Cardiac muscle cell (in vitro differentiated cells and primary cell): ENCODE measurements at places on chromosomes 3 and 15. TPM values are rescaled to one million over a fixed set of nuclear protein-coding genes. Genes with fewer than 3 reads are reported as not detected.

GRCh38 chr3:162973428-162973917, 1476.9 kb downstream of the OTOL1 start:
- no peak for DNase-seq

GRCh38 chr15:75947092-75947491, 43.4 kb downstream of the FBXO22 start:
- DNase-seq: no peak

RETNLB gene
- not detected in 2 replicates for total RNA-seq

DNA sequence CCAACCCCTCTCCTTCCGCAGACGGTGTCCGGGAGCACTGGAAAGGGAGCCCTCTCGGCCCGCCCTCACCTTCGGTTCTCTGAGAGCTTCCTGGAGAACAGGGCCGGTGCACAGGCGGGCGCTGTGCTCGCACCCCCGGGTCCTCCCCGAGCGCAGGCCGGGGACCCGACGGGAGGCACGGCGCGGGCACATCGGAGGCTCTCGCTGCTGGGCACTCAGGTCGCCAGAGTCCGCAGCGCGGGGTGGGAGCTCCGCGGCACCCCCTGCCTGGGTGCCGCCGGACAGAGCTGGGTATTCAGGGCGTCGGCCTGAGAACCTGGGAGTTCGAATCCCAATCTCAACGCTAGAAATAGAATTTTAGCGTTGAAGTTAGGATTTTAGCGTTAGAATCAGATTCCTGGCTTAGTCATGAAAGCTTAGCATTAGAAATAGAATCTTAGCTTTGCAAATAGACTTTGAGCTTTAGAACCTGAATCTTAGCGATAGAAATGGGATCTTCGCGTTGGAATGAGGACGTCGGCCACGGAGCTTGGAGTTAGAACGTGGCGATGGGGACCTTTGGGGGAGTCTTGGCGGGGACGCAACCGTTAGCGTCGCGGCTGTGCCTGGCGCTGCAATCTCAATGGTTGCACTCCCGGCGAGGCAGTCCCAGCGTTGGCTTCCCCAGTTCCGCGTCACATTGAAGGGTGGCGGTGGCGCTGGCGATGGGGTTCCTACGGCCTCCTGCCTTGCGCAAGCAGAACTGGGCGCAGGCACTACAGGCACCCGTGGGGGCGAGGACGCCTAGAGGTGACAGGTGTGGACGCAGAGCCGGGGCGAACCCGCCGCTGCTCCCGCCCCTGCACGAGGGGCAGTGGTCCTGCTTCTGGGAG, 549 bp downstream of the TRH start:
- no peak for DNase-seq

DNA sequence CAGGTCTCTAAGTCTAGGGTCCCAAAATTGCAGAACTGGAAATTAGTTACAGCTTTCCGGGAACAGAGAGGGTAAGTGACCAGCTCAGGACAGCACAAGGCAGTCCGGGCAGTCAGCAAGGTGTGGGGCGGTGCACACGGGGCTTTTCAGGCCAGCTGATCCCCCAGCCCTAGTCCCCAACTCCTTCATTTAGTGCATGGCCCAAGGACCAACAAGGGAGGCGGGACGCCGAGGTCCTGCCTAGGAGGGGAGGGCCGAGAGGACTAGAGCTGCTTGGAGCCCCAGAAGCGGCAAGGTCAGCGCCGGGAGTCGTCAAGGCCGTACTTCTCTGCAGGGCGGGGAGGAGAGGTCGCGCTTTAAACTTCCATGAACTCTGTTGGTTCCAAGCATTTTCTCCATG, 2.0 kb upstream of the PDE8A start:
- no peak for DNase-seq

GRCh38 chr15:101452572-101452971, 36.9 kb downstream of the PCSK6 start:
- no peak for DNase-seq

DNA sequence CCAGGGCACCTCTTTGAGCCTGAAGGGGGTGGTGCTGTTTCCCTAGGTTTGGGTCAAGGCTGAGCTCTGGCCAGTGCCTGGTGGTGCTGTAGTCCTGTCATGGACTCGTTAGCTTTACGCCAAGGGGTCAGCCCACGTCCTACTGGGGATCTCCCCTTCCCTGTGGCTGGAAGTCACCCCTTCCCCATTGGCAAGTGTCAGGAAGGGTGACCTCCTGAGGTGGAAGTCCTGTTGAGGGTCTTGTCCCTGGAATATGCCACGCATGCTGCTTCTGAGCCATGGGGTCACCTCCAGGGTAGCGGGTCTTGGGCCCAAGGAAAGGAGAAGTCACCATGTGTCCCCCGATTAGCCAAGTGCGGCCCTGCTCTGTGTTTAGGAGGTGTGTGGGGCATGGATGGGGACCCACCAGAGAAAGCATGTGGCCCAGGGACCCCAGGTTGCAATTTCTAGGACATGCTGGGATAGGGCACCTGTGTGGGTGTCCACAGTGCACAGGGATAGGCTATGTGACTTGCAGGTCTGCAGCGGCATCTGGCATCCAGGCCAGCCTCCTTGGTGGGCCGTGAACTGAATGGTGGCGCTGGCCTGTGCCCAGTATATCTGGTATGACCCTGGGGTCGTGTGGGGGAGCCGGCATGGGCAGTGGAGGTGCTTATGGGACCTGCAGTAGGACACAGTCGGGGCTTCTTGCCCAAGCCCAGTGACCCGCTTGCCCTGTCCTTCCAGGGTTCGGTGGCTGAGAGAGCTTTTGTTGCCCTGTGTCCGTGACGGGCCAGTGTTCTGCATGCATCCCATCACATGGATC, 226.7 kb downstream of the SNRPN start:
- no peak for DNase-seq

DNA sequence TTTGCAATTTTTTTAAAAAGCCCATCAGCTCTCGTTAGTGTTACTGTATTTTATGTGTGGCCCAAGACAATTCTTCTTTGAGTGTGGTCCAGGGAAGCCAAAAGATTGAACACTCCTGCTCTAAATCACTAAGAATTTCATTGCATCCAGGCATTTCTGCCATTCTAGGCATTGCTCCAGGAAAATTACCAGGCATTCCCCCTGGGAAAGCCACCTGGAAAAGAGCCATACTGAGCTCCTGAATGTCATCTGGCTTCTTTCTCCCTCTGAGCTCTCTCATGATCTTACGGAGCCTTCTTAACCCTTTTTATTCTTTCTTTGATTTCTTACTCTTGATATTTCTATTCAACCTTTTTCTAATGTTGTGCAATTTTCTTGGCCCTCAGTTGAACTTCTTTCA, 202.2 kb downstream of the DOCK3 start:
- no peak for DNase-seq

DNA sequence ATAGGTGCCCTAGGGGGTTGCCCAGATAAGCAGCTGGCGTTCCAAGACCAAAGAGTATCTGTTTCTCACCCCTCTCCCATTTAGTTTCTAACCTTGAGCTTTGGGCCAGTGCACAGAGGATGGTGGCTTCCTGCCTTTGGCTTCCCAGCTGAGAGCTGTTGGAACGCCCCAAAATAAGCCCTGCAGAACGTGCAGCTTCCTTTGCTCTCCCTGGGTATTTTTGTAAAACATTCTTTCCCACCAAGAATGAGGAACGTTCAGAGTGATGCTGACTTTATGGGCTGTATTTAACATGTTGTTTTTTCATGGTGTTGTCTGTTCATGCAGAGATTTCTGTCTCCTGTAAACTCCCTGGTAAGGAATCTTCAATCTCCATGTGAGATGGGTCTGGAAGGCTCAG, 63.8 kb downstream of the LPP start:
- no peak for DNase-seq

GRCh38 chr3:104385421-104385820, 981.3 kb upstream of the ALCAM start:
- DNase-seq: peak; percentile 15

- DNase-seq: peak; percentile 85
These were observed 39.1 kb downstream of the KLF13 start for GRCh38 chr15:31365655-31366127.

PPP1R14D gene
- not detected in 2 replicates for total RNA-seq

DNA sequence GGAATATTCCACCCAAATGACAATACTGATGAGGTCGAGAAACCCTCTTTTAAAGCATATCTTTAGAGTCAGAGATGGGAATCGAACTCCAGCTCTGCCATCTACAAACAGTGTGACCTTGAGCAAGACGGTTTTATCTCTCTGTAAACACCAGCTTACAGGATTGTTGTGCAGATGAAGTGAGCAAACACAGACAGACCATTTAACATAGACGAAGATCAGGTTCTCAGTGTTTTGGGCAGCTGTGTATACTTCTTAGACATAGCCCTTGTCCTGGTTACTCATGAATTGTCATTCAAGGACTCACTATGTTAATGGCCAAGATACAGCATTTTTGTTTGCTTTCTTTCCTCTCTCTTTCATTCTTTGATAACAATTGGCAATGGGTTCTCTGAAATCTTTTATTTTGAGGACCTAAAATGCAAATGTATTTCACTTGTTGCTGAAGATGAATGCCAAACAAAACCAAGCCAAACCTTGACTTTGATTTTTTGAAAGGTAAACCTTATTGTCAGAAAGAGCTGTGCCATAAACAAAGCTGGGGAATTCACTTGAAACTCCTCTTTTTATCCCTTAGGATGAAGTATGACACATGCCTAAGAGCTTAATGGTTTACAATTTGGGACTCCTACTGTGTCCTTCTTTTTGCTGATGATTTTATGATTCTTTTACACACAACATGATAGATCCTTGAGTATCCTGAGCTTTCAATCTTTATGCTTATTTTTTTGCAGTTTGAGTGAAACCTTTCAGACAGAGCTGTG, 250.0 kb upstream of the PDZRN3 start:
- DNase-seq: no peak

GOLGA8T gene
- 0.99 and 2.1 TPM in 2 replicates for total RNA-seq

- DNase-seq: no peak
These were observed 208.0 kb downstream of the XXYLT1 start for GRCh38 chr3:195062866-195063540.

GRCh38 chr15:58641660-58642059, 107.8 kb downstream of the ADAM10 start:
- no peak for DNase-seq

DNA sequence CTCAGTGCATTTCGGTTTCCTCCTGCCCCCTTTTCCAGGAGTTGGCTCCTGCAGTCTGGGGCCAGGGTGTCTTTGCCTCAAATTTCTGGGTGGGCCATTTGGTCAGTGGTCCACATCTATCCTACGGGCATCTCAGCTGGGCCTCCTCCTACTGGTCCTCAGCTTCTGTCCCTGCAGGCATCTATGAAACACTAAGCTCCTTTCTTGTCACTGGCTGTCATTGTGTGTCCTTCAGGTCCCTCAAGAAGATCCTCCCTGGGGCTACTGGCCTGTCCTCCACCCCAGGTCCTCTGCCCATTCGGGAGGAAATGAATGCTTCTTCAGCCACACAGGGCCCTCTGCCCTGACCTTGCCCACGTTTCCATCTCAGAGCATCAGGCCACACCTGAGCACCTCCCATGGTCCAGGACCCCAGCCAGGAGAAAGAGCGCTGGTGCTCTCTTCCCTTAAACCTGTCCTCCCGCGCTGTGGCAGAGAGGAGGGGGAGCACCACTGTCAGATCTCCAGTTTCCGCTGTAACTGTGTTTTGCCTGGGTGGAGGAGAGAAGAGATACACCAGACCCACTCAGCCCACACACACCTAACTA, 1.8 kb downstream of the PRR23E start:
- DNase-seq: no peak
